Activated T-helper 1 cell treated with Interleukin-2 at 50 U/mL for 16 hours (primary cell): ENCODE measurements at places on chromosomes 16 and 17.

GRCh38 chr16:10485698-10486382 is 94.6 kb downstream of the EMP2 start:
- DNase-seq: no peak

DNA sequence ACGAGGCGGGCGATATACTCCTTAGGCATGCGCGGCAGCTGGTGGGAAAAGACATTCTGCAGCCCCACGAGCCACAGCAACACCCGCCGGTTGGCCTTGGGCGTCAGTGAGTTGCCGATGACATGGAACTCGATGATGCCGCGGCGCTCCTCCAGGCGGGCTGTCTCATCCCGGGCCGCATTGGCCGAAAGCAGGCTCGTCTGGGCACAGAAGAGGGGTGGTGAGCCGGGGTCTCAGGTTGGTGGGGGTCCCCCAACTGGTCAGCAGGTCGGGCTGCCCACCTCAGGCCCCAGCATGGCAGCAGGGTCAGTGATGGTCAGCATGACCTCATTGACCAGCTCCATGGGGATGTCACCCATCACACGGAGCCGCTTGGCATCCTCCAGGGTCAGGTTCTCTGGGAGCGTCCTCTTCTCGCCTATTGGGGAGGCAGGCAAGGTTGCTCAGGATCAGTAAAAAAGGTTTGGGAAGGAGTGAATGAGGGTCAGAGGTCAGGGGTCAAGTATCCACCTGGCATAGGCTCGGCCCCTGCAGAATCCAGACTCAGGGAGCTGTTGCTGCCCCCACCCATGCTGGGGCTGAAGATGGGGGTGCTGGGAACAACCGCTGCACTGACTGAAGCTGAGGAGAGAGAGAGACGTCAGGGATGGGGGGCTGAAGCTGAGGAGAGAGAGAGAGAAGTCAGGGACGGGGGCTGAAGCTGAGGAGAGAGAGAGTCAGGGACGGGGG is 3.6 kb downstream of the KAT2A start:
- no peak for DNase-seq

DNA sequence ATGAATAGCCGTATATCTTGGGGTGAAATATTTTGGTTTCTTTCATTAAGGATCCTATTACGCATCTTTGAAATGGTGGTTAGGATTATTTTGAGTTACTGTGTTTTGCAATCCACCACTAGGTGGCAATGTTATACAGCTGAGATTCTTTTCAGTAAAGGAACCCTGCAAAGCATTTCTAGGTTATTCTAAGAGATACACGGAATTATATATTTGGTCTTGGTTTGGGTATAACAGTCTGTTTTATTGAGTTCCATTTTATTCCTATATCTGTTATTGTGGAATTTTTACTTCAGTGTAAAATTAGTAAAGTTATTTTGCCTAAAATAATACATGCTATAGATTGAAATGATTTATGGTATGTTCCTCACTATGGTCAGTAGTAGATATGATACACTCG is 62.9 kb upstream of the CPHXL start:
- DNase-seq: no peak

DNA sequence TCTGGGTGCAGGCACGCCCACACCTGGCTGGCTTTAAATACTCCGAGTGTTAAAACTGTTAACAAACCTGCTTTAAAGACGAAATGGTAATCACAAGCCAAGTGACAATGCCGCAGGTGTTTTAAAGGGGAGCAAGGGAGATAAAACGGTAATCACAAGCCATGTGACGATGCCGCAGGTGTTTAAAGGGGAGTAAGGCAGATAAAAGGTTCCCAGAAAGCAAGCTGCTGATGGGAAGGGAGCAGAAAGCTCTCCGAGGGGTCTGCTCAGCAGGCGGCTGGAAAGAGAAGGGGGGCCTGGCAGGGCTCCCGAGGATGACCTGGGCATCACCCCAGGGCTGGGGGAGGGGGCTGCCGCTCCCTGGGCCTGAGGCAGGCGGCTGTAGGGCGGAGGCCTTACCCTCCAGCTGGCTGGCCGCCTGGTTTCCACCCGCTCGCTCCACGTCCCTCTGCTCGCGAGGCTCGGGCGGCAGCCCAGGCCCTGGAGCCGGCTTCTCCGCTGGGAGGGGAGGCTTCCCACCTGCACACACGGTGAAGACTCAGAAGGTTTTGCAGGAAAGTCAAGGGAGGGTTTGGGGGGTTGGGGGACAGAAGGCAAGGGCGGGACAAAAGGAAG is 12.1 kb downstream of the NDUFAF8 start:
- DNase-seq: no peak

- no peak for DNase-seq
Measured at GRCh38 chr16:85903559-85903958, 4.6 kb downstream of the IRF8 start.

DNA sequence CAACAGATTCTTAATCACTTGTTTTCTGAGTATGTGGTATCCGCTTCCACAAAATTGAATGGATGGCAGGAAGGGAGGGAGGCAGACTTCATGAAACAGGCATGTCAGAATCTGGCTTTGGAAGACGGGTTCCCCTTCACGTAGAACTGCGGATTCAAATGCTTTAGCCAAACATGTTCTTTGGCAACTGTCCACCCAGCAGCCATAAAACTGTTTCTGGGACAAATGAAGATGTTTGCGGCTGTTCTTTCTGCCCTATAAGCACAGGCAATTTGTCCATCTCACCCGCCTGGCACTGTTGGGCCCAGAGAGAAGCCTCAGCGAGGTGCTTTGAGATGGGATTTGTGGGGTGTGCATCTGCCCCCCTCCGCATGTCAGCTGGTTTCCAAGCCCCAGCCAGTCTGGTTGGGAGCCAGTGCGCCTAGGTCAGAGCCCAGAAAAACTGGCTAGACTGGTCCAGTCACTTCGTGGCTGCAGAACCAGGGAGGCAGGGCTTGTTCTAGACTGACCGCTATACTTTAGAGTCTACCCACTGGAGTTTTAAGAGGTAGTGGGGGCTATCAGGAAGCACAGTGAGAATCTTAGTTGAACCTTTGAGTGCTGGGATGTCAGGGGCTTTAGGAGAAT is 6.3 kb downstream of the CRHR1 start:
- no peak for DNase-seq

DNA sequence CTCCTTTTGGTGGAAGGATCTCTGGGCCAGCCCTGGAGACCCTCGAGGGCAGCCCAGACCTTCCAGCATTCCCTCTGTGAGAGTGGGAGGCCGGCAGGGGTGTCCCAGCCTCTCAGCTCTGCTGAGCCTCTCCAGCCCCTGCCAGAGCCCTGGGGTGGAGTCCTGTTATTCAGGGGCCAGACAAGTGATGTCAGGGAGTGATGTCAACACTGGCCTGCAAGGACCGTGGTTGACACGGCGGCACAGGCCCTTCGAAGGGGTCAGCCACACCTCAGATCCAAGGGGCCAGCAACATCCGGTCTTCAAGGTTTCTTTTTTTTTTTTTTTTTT is 231.2 kb downstream of the KATNIP start:
- DNase-seq: no peak

DNA sequence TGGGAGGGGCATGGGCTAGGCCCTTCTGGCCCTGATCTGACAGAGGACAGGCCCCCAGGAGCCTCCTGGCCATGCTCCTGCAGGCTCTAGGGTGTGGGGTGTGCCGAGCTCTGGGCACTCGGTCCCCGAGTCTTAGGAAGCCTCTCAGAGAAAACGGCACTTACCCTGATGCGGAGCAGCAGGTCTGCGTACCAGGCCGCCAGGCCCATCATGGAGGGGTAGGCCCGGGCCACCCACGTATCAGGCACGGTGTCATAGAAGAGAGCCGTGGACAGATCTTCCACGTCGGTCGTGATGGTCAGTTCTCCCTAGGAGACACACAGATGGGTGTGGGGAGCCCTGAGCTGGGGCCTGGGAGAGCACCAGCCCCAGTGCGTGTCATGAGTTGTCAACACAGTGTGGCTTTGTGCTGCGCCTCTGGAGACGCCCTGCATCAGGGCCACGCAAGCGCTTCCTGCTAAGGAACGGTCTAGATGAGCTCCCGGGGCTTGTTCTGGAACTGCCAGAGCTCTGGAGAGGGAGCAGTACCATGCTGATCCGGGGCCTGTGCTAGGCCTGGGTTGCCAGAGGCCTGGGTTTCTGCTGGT is 47.9 kb downstream of the PGS1 start:
- DNase-seq: no peak

DNA sequence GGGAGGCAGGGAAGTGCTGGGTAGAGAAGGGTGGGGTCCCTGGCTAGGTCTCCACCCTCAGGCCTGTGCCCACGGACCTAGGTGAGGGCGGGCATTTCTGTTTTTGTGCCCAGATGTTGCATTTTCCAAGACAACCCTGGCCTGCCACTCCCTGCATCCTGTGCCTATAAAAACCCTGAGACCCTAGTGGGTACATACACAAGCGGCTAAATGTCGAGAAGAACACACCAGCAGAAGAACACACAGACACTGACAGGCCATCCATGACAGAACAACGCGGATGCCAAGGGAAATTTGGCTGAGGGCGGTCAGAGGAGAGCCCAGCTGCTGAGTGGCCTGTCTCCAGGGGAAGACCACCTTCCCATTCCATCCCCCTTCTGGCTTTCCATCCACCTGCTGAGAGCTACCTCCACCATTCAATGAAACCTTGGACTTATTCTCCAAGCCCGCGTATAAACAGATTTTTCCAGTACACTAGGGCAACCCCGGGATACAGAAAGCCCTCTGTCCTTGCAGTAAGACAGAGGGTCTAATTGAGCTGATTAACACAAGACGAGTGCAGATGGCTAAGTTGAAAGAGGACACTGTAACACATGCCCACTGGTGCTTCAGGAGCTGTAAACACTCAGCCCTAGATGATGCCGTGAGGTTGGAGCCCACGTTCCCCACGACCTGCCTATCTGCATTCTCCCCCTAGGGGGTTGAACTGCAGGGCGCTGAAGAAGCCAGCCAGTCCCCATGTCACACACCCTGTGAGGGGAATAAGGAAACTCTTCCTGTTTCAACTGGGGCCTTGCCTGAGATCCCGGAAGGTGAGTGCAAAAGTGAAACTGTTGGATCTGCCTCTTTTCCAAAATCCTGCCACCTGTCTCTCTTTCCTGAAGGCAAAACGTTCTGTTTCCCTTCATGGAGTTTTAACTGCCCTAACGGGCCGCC is 147.2 kb upstream of the COX10 start:
- no peak for DNase-seq

DNA sequence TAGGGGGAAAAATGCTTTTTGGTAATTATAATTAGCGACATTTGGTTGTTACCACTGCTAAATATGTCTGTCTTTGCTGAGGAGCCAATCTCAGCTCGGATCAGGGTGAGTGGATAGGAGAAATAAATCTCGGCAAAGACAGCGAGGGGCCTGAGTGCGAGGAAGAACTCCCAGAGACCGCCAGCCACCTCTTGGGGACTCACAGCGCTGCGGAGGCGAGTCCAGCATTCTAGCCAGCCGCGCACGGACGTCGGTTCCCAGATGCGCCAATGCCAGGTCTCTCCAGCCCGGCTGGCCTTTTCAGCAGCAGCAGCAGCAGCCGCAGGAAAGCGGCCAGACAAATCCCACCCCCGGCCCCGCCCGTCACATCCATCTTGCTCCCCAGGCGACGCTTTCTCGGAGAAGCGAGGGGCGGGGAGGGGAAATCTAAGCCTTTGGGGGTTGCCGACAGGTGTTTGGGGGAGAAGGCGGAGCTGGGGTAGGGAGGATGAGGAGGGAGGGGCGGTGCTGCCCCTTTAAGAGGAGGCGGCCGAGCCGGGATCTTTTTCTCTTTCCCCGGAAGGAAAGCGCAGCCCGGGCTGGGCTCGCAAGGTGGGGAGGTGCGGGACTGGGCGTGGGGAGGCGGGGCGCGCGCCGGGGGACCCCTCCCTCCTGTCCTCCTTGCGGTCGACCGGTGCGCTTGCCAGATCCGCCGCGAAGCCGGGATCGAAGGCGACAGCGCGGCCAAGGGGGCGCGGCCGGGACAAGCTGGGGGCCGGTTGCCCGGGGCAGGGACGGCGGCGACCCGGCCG is at the start of gene ITGA3:
Gene ITGA3 (plus strand): TSS at position 685 of the 791 bp plus-strand sequence. CDS start 330 bp downstream, outside the sequence.
- peak; percentile 51 for DNase-seq

DNA sequence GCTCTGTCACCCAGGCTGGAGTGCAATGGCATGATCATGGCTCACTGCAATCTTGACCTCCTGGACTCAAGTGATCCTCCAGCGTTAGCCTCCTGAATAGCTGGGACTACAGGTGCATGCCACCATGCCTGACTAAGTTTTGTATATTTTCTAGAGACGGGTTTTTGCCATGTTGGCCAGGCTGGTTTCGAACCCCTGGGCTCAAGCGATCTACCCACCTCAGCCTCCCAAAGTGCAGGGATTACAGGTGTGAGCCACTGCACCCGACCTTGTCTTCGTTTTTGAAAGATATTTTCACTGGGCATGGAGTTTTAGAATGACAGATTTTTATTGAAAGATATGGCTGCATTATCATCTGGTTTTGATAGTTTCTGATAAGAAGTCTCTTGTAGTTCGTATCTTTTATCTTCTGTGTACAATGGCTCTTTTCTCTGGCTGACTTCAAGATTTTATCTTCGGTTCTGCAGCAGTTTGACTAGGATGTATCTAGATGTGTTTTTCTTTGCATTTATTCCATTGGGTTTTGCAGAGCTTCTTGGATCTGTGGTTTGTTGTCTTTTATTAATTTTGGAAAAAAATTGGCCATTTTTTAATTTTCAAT is 14.6 kb downstream of the ADGRG5 start:
- no peak for DNase-seq

GRCh38 chr17:30413109-30413508 is 34.4 kb downstream of the CPD start:
- DNase-seq: no peak

DNA sequence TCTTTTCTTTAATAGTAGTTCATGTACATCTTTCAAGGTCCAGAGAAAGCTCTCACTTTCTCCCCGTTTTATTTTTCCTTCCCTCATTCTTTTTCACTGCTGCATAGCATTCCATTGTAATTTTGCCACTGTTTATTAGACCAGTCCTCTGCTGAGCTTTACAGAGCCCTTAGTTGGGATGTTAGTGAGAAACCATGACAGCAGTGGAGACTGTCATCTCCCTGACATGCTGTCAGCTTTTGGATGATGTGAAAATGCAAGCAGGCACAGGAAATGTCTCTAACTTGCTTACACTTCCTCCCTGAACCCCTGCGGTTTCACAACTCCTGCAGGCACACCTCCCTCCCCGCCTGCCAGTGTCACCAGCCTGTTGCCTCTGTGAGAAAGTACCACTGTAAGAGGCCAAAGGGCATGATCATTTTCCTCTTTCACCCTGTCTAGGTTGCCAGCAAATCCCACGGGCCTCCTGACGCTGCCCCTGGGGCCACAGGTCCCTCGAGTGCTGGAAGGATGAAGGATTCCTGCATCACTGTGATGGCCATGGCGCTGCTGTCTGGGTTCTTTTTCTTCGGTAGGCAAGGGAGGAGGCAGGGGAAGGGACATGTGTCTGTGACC is at the start of gene ITGAL:
Gene ITGAL (plus strand): TSS at position 415 of the 615 bp plus-strand sequence. CDS start 96 bp downstream, at position 511.
- peak; percentile 74 for DNase-seq

- DNase-seq: no peak
Measured at GRCh38 chr17:58527949-58528348, 13.5 kb upstream of the MTMR4 start.

- DNase-seq: no peak
Measured at GRCh38 chr16:64013856-64014255, 1108.0 kb downstream of the CDH11 start.

GRCh38 chr16:51343411-51343810 is 192.3 kb upstream of the SALL1 start:
- no peak for DNase-seq

- DNase-seq: no peak
Measured at GRCh38 chr17:63528183-63528582, 5.0 kb downstream of the KCNH6 start.

GRCh38 chr17:17355426-17355825 is 52.3 kb downstream of the NT5M start:
- DNase-seq: no peak
